ENCODE measurements at places on chromosomes 4 and X.

- no peak for DNase-seq
These were observed 16.3 kb downstream of the CD38 start for GRCh38 chr4:15794426-15794825.

GRCh38 chrX:8724300-8724699 is 7.6 kb downstream of the ANOS1 start:
- no peak for DNase-seq

DNA sequence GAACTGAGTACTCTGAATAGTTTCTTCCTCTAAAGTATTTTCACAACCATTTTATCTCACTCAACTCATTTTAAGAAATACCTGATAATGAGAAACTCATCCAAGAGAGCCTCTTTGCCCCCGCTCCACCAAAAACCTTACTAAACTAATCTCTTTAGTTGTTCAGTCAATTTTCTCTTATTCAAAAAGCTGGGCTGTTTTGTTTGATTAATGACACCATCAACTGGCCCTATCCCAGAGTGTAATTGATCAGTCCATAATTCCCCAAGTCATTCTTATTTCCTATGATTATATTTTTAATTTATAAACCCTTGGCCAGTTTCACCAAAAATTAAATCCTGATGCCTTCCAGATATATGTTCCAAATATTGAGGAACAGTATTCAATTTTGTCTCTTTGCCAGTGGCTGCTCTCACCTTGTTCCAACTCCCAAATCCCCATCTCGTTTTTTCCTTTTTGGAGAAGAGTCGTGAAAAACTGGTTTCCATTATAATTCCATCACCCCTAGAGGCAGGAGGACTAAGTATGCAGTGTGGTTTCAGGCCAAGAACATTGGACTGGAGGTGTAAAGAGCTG is 10.4 kb downstream of the LIMCH1 start:
- DNase-seq: no peak

- DNase-seq: no peak
These were observed 1007.1 kb downstream of the SH3BGRL start for GRCh38 chrX:82208975-82209374.

DNA sequence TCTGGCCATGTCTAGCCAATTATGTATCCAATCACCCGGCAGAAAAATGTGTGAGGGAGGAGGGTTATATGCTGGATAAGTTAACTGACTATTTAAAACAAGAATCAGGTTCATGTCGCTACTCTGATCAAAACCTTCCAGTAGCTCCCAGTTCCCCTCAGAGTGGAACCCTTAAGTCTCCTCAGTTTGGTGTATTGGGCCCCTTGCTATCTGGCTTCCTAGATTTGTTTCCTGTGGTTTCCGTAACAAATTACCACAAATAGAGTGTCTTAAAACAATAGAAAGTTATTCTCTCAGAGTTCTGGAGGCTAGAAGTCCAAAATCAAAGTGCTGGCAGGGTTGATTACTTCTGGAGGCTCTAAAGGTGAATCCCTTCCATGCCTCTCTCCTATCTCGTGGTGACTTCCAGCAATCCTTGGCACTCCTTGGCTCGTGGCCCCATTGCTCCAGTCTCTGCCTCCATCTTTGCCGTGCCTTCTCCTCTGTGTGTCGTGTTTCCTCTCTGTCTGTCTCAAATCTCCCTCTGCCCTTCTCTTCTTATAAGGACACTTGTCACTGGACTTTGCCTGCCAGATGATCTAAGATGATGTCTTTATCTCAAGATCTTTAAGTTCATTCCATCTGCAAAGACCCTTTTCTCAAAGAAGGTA is 10.5 kb upstream of the ENPP6 start:
- DNase-seq: no peak

DNA sequence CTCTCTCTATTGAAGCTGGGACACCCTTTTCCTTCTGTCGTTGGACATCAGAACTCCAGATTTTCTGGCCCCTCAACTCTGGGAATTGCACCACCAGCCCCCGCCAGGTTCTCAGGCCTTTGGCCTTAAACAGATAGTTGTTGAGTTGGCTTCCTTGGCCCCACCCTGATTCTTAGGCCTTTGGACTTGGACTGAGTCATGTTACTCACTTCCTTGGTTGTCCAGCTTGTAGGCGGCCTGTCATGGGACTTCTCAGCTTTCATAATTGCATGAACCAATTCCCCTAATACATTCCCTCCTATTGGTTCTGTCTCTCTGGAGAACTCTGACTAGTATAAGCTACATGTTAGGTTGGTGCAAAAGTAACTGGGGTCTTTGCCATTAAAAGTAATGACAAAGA is 195.7 kb downstream of the GPAT3 start:
- DNase-seq: no peak

- no peak for DNase-seq
These were observed 21.7 kb upstream of the FAM156A start for GRCh38 chrX:52979993-52980392.

- no peak for DNase-seq
These were observed 77.8 kb upstream of the MXD4 start for GRCh38 chr4:2339458-2340271.

- DNase-seq: no peak
These were observed 25.5 kb downstream of the MAGEA4 start for GRCh38 chrX:151938172-151938571.

GRCh38 chr4:153296040-153296823 is 48.3 kb upstream of the MND1 start:
- no peak for DNase-seq

- no peak for DNase-seq
These were observed 84.8 kb downstream of the PAK3 start for GRCh38 chrX:111180750-111181240.

- DNase-seq: no peak
These were observed 94.7 kb upstream of the NAP1L5 start for GRCh38 chr4:88792268-88792781.

DNA sequence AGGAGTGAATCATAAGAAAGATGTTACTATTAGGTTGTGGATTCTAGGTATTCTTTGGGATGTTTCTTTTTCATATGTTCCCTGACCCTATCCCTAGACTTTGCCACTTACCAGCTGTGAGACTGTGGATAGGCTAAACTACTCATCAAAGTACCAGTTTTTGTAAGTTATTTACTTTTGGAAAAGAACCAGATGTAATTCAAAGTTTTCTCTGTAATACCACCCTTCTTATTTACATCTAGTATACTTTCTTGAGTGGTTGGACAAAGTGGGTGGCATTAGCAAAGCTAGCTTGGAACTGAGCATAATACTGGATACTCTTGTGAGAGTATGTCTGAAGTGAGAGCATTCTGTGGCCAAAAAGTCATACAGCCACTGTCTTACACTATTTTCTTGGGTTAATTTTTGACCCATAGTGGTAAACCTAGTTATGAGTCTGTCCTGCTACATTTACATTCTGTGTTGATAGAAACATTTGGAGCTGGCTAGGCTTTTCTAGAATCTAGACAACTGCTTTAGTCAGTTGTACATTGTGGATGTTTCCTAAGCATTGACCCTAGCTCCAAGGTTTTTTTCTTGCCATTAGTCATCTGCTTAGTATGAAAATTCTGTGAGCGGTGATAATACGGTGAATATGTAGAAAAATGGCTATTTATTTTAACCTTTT is 41.7 kb downstream of the KDM6A start:
- DNase-seq: no peak

DNA sequence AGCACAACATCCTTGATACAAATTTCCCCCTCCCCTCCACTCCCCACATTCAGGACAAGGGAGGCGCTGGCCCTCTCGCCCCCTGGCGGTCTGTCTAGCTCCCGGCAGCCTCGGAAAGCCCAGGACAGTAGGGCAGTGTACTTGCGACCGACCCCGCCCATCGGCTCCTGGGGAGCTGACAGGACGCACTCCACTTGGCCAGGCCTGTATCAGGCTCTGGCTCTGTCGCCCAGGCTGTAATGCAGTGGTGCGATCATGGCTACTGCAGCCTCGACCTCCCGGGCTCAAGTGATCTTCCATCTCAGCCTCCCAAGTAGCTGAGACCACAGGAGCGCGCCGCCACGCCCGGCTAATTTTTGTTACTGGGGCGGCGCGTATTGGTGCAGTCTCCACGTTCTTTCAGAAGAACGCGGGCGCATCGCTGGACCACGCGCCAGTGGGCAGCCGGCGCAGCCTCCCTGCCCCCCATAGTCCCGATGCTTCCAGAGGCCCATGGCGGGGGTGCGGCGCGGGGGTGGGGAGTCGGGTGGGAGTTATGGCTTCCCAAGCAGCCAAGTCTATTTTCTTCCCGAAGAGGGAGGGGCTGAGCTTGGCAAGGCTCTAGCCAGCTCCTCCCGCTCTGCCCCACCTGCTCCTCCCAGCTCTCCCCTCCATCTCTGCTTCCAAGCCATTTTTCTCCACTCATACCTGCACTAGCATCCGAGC is 7.8 kb upstream of the AKAP14 start:
- no peak for DNase-seq

- DNase-seq: no peak
These were observed 1.3 kb downstream of the BGN start for GRCh38 chrX:153495903-153496589.

DNA sequence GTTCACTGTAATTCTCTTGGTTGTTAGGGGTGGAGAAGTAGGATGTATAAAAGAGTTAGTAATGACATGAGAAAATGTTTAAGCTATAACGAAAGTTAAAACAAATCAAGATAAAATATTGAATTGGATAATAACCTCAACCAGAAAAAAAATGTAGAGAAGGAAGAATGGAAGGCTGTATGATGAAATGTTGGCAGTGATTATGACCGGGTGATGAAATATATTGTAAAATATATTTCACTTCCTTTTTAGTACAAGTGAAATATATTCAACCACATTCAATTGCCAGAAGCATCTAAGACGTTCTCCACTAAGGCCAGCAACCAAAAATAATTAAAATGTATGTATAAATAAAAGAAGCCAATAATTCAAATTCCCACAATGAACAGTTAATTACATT is 309.3 kb upstream of the FGF13 start:
- peak; percentile 0 for DNase-seq

DNA sequence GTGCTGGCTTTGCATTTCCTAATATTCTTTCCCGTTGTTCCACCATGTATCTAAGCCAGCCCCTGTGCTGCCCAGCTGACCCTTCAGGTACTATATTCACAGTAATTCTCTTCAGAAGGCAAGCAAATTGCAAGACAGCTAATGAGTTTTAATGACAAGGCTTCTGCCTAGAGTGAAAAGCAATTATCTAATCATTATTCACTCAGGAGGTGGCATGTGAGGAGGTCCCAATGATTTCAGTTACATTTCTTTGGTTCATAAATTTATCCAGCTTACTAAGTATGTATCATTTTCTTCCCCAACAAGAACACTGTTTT is 123.0 kb downstream of the RASGEF1B start:
- DNase-seq: no peak

GRCh38 chr4:7762376-7763030 is 177.2 kb downstream of the AFAP1 start:
- no peak for DNase-seq

GRCh38 chr4:4271912-4272311 is 18.0 kb downstream of the LYAR start:
- DNase-seq: no peak

DNA sequence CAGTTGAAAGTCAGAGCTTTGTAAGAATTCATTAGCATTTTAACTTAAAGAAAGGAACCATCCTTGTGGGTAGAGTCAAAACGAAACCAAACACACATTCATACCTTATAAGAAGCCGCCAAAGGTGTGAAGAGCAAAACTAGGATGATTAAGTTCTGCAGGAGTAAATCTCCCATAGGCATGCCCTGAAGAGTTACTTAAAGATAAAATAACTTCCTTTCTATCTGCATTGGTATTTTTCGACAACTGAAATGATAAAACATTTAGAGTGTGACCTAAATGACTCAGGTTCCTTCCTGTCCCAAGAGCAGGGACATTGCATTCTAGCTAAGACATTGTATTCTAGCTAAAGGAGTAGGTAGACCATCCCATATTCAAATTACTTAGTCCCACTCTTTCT is 75.3 kb downstream of the BCOR start:
- DNase-seq: no peak

GRCh38 chr4:164977243-164978164 is at the start of gene TRIM61:
TSS of gene TRIM61 (minus strand) at chr4:164977657. CDS start at chr4:164970002, 7,655 bp downstream.
- DNase-seq: no peak

DNA sequence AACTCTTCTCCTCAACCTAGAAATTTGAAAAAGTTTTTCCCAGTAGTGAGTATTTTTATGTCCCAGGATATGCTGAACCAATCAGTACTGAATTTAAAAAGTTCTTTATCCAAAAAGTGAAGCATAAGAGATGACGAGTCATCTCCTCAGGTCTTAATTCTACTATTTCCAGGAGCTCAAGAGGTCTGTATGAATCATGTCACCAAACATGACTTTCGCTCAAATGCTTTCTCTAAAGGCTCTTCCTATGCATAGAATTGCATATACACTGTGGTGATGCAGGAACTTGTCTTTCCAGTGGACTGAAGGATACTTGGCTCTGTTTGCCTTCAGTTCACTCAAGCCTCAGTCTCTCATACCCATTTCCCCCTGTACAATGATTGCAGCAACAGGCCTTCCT is 36.1 kb downstream of the ZNF41 start:
- DNase-seq: no peak

DNA sequence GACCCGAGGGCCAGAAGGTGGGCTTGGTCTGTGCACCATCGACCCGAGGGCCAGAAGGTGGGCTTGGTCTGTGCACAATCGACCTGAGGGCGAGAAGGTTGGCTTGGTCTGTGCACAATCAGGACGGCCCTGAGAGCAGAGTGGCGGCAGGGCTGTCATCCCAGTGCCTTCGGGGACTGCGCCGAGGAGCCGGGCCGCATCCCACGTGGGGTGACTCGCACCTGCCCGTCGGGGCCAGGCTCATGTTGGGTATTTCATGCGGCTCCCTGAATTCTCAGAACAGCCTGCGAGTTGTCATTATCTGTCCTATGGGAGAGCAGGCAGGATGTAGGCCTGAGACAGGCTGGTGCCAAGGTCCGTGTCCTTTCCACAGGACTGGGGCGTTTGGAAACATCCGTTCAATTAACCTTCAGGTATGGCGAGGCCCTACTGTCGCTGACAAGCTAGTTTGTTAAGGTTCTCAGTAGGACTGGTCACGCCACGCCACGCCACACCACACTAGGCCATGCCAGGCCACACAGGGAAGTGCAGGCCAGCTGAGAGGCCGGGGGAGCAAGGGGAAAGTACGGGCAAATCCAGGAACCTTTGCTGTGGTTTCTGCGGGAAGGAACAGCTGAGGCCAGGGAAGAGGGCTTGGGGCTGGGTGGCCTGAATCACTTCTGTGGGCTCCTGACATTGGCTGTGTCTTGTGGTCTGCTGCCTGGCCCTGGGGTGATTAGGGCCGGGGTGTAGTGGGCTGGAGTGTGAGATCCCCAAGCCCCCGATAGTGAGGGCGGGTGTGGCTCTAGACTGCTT is 182.9 kb downstream of the AFAP1 start:
- DNase-seq: no peak
